AML-193 (cell line): ENCODE measurements at places on chromosomes 5 and 9.
A peak's percentile ranks its signal among the peaks of the same experiment; 100 is the strongest.

GRCh38 chr5:160303690-160304089 is 8.7 kb downstream of the CCNJL start:
- DNase-seq = no peak

DNA sequence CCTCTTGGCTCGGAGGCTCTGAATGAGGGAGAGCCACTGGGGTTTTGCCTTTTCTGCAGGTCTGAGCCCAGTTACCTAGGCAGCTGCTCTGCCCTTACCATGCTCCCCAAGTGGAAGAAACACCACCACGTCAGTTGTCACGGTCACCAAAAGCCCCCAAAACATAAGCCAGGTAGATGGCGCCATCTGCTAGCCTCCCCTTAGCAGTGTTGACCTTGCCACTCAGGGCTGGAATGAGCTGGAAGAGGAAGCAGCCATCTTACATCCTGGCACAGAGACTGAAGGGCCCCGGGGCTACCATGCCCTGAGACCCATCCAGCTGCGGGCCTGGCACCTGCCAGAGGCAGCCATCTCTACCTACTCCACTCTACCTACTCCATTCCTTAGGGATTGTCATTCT is 7.4 kb downstream of the ZER1 start:
- DNase-seq = no peak

DNA sequence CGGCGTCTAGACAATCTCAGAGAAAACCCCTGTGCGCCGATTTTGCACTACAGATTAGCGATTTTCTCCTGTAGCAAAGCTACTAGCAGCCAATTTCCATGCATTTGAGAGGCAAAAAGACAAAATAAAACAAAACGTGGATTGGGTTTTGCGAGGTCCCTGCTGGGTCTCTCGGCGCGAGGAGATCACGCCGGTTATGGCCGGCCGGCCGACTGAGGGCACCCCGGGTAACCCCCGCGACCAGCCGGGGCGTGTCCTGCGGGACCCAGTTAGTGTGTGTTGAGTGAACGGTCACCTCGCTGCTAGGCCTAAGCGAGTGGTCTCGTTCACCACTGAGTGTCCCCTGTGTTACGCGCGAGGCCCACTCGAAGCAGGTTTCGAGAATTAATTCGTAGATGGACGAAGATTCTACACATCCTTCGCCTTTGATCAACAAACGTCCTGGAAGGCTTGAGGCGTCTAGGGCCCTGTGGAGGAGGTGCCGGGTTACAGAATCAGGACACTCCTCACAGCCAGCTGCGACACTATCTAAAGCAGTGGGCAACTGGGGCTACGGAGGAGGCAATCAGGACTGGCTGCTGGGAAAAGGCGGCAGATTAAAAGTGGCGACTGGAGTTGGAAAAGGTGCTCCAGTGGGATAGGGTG is 764 bp upstream of the VDAC1 start:
- no peak for DNase-seq

GRCh38 chr5:132907161-132907560 is 33.7 kb downstream of the LEAP2 start:
- DNase-seq = no peak

GRCh38 chr5:174533751-174534241 is 190.6 kb upstream of the MSX2 start:
- peak; percentile 9 for DNase-seq

GRCh38 chr9:88604836-88605511 is 70.0 kb downstream of the NXNL2 start:
- DNase-seq = no peak

DNA sequence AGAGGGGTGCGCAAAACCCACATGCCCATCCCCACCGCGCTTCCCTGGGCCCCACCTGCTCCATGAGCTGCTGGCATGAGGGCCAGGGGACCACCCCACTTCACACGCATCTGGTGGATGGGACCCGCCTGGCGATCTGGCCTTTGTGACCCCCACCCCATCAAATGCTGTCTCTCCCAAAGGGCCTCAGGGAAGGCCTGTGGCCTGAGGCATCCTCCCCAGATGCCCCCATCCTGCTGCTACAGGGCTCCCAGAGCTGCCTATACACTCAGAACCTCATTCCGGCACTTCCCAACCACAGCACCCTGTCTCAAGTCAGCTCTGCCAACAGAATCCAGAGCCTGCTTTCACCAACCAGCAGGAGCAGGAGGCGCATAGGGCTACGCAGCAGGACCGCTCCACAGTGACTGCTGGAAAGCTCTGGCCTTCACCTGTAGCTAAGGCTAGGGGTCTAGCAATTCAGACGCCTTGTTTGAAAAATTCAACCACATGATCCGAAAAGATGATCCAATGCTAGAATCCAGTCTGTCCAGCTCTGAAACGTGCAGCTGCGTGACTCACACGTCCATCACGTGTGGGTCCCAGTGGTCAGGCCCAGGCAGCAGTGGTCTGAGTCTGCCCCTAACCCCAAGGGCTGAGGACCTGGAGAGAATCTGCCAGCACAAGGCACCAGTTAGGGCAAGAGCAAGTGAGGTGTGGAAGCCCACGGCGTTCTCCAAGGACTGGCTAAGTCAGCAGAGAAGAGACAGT is 1.4 kb upstream of the SNAPC4 start:
- no peak for DNase-seq

DNA sequence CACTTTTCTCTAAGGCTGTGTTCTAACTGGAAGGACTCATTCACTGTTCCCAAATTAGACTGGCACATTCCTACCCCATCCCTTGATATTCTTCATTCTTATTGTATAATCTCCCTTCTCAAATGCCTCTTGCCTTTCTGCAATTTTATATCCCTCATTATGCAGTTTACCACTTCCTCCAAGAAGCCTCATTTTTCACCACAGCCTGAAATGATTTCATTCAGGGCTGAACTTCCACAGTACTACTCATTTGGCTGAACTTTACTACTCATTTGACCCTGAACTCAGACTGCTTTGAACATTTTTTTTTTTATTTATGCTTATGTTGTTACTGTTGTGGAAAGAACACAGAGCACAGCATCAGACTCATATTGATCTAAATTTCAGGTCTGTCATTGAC is 32.7 kb downstream of the GRIA1 start:
- DNase-seq = no peak

DNA sequence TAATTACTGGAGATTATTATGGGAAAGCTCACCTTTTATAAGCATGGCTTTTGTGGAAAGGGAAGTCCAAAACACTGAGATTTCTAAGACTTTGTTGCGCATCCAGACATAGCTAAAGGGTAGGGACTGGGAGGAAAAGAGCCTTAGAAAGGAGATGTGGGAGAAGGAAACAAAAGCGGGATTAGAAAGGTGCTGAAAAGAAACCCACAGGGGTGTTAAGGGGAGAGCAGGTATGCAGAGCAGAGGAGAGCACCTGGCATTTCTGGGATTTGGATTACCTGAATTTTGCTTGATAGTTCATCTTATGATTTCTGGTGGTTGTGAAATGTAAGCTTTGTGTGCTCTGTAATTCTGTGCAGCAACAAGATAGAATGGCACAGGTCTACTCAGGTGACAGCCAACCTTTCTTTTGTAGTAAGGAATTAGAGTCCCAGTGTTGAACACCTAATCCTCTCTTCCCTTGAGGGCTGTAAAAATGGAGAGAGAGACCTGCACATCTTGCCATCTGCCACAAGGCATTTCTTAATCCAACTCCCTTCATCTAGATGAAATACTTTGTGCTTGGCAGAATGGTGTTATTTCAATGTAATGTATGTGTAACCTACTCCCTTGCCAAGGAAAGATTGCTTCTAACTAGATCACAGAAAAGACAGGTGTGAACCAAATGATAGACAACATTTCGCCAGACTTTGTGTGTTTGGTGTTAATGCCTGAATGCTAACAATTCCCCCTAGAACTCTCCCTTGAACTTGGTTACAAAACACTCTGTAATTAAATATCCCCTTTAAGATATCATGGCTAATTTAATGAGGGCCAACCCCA is 47.4 kb downstream of the ATPSCKMT start:
- no peak for DNase-seq

- no peak for DNase-seq
Measured at GRCh38 chr9:135281151-135281550, 193.7 kb downstream of the OLFM1 start.

- DNase-seq = no peak
Measured at GRCh38 chr5:171906703-171907590, 99.5 kb downstream of the FBXW11 start.

DNA sequence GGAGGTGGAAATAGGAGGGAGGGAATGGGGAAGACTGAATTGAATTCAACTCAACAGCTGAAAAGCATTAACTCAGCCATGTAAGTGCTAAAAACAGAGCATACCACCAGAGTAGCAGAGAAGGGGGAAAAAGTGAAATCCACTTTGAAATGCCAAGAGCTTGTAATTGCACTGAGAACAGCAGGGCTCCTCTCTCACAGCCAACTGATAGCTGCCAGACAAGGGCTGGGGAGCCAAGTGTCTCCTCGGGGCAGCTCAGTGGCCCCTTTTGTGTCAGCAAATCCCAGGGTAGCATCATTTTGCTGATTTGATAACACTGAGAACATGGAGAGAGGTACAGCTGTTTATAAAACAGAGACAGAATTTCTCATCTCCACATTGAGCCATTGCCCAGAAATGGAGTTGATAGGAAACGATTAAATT is 182.5 kb downstream of the FRMD3 start:
- DNase-seq = no peak

DNA sequence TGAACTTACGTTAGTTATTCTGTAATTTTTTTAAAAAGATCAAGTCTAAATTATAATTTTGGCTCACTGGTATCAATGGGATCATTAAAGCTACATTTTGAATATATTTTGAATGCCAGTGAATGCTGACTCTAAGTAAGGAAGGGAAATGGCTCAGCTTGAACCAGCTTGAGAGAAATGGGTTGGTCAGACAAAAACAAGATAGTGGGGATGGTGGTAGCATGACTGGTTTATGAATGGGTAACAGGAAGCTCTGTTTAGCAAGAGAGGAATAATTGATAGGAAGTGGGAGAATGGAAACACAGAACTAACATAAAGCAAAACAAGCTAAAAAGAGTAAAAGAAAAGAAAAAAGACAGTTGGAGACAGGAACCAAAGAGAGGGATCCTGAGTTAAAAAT is 220.2 kb downstream of the ADAMTS6 start:
- no peak for DNase-seq

- no peak for DNase-seq
Measured at GRCh38 chr9:133759146-133759900, 21.2 kb upstream of the SARDH start.

- DNase-seq = no peak
Measured at GRCh38 chr5:157540124-157540523, 35.5 kb downstream of the ADAM19 start.

DNA sequence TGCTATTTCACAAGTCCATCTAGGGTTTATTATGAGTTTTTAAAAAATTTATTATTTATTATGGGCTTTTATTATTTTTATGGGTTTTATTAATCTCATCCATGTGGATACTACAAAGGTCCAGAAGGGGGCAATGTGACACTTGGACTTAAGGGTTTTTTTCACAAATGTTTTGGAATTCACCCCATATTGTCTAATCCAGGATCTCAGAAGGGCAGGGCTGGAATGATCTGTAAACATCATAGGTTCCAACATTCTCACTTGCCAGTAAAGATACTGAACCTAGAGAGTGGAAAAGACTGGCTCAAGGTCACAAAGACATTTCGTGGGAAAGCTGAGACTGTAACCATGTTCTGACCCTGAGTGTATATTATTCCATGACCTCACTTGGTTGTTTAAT is 35.6 kb downstream of the NIM1K start:
- DNase-seq = peak; percentile 16

DNA sequence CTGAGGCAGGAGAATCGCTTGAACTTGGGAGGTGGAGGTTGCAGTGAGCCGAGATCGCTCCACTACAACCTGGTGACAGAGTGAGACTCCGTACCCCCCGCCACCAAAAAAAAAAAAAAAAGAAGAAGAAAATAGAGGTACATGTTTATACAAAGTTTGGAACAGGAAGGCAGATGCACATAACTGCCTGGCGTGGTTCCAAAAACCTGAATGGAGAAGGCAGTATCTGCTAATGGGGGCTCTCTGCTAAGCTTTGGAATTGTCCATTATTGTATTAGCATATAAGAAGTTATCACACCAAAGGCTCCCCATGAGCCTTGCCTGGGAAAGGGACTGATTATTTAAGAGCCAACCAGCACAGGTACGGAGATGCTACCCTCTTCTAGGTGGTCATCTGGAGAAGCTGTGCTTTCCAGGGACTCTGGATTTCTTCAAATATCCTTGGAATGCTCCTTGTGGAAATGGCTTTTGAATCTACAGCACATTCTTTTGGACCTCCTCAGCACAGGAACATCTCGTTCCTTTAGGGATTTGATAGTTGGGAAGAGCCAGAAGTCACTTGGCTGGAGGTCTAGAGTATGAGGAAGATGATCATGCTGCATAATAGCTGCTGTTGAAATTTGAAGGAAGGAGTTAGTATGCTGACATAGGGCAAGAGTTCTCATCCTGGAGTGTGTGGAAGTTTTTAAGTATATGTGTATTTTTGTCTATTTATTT is 42.5 kb upstream of the ABCA1 start:
- no peak for DNase-seq

- DNase-seq = no peak
Measured at GRCh38 chr5:1322036-1322900, 22.6 kb downstream of the CLPTM1L start.

GRCh38 chr5:65037831-65038815 is 269.4 kb downstream of the CWC27 start:
- DNase-seq = no peak

DNA sequence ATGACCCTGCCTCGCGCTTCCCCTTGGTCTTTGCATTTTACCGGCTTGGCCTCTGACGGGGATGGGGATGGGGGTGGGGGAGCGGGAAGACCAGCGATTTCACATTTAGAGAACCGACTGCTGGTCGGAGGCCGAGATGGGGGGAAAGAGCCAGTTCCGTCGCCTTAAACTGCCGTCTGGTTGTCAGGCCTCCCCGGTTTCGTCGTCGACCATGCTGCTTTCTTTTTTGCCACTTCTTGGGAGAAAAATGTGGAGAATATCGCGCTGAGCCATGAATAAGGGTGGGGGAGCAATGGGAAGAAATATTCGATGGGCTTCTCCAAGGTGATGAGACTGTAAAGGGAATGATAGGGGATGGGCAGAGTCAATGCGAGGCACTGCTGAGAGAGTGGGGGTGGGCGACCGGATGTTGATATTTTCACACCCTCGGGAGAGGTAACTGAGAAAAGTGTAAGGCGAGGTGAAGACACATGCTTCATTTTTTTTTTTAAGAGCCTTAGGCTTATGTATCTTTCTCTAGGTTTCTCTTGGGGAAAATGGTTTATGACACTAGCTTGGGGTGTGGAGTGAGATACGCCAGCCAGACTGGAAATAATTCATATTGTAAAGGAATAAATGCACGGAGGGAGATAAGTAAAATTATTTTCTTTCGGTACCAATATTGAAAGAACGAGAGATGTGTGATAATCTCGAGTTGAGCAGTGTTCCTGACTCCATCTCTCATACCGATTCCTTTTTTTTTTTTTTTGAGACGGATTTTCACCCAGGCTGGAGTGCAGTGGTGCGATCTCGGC is 1.1 kb downstream of the KIF2A start:
- no peak for DNase-seq
